ENCODE measurements at places on chromosomes 5 and 9.

DNA sequence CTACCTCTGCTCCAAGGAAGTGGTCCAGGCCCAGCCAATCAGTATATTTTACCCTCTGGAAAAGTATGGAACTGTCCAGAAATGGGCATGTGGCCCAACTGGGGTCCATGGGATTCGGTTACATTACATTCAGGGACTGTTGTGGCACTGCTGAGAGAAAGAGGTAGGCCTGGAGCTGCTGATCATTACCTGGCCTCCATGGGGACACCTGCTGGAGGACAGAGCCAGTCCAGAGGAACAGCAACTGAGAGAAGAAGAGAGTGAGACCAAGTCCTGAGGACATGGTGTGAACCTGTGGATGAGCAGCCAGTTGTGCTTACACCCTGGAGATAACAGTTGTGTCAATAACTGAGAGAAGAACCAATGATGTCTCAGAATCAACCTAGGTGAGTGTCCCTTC, 48.2 kb downstream of the HMHB1 start:
- no peak for DNase-seq

GRCh38 chr9:132572921-132573320, 9.5 kb upstream of the BARHL1 start:
- no peak for DNase-seq

GRCh38 chr9:93306579-93307091, 122.7 kb downstream of the WNK2 start:
- DNase-seq = no peak

GRCh38 chr5:83270311-83270710, 193.0 kb downstream of the XRCC4 start:
- DNase-seq = no peak

DNA sequence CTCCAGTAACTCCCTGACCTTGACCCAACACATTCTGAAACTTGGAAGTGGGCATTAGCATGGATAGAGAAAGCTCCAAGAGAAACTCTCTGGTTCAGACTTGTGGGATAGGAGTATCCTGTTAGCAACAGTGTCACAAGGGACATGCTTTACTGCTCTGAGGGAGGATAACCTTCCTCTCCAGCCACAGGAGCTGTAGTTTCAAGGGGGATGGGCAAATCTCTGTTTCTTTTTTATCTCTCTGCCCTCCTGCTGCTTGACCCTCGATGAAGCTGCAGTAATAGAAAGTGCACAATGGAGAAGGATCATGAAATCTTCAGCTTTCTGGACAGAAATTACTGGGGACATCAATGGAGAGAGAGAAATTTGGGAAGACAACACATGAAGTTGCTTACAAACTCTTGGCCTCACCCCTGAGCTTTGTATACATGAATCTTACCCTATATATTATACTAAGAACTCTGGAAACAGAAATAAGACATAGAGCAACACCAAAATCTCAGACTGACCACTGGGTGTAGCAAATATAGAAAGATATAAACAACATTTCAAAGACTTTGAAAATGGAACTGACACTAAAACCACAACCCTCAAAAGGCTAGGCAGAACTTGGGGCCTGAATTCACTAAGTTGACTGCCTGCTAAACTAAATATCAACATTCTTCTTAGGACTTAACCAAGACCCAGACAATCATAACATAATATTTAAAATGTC, 471.0 kb upstream of the MEF2C start:
- no peak for DNase-seq

Measured in CD4-positive, alpha-beta T cell treated with Interleukin-1 beta for 1 hour (primary cell).